ENCODE measurements at places on chromosomes 4 and X.

GRCh38 chr4:113827285-113827684, 65.7 kb upstream of the CAMK2D start:
- DNase-seq: no peak

DNA sequence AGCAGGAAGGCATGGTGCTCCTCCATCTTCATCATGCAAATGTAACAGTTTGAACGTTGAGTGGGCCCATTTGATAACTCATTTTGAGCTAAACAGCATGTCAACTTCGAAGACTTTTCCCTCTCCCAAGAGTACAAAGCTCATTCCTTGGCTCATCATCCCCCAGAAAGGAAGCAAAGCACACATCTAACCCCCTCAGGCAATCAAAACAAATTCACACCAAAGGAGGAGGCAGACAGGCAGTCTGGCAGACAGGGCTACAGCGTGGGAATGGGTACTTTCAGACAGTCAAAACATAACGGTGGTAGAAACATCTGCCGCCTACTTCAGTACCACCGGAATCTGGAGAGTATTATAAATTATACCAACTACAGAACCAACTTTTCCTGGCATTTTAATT, 81.7 kb downstream of the PCDH19 start:
- no peak for DNase-seq

GRCh38 chr4:167274351-167274750, 40.1 kb upstream of the SPOCK3 start:
- DNase-seq: no peak

- DNase-seq: no peak
These were observed 42.0 kb upstream of the FBXW7 start for GRCh38 chr4:152577708-152578396.

DNA sequence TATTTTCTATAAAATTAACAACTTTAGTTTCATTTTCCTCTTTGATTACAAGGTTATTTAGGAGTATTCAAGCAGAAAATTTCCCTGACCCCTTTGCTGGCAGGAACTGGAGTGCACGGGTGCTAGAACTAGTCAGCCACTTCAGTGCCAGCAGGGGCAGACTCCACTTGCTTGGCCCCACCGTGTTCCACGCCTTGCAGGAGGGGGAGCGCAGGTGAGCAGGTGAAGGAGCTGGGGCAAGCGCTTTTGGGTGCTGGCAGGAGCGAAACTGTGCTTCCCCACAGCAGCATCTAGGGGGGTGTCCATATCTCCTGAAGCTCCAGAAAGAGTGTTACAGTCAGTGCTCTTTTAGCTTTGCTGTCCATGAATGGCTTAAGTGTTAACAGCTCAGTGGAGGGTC, 45.5 kb downstream of the MID2 start:
- no peak for DNase-seq

DNA sequence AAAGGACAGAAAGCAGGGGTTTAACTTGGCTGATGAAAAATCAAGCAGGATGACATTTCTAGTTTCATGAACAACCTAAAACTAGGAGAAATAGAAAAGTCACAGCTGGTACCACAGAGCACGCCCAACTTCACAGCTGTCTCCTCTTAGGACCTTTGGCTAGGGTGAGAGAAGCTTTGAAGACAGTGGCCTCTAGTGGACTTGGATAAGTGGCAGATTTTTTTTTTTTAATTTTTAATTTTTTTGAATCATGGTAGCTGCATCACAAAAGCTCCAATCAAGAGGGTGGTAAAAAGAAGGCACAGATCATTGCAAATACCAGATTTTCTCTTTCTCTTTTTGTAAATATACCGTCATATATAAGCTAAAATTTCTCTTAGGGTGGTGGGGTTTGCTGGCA, 20.2 kb upstream of the MAP3K15 start:
- no peak for DNase-seq

- no peak for DNase-seq
These were observed 21.8 kb downstream of the MAGEA9 start for GRCh38 chrX:149803458-149804062.

GRCh38 chr4:123587983-123588494, 191.4 kb downstream of the SPRY1 start:
- DNase-seq: no peak

DNA sequence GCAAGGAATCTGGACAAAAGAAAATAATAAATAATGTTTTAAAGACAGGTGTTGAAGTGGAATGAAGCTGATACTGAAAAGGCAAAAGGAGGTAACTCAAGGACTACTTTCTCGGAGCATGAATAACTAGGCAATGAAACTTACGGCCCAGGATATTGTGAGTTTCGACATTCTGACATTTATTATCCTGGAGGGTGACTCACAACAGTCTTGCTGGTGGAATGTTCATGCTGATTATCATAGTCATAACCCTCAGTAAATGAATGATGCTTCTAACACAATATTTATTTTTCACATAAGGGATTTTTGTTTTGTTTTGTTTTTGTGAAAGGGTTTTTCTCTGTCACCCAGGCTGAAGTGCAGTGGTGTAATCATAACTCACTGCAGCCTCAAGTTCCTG, 147.0 kb upstream of the HPGD start:
- no peak for DNase-seq

GRCh38 chr4:141465171-141465570, 171.2 kb upstream of the IL15 start:
- DNase-seq: no peak

DNA sequence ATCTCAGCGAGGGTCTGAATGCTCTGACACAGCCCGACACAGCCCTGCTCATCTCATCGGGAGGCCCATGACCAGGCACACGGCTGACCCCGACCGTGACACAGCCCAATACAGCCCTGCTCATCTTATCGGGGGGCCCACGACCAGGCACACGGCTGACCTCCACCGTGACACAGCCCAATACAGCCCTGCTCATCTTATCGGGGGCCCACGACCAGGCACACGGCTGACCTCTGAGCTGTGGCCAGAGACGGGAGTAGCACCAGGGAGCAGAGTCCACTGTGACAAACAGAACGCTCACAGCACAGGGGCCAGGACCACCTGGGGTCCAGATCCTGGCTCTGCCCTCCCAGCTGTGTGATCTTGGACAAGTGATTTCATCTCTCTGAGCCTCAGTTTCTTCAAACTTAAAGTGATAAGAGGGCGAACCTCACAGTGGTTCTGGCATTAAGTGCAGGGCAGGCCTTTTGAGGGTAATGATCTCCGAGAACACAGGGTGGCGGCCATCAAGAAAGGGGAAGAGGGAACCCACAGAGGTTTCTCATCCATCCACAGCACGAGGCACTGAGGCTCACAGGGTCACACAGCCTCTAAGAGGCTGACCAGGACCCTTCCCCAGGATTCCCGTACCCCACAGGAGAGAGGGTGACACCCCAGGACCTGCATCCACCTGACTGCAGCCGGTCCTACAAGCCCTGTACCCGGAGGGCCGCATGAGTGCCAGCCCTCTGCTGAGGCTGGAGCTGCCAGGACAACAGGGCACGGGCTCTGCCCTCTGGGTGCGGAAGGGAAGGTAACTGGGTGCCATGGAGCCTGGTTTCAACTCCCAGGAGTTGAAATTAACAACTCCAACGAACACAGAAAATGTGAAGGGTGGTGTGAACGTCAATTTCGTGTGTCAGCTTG, 60.1 kb downstream of the WFS1 start:
- no peak for DNase-seq

Data from activated CD8-positive, alpha-beta memory T cell treated with anti-CD3 and anti-CD28 coated beads, Interleukin-2, amount 50 U/mL, for 48 hours (primary cell).